ENCODE measurements at places on chromosomes 2 and 18. TPM values are rescaled to one million over a fixed set of nuclear protein-coding genes. Genes with fewer than 3 reads are reported as not detected.

Gene GCG
- not detected for total RNA-seq

Gene ATP6V1B1
- total RNA-seq: not detected

Gene AMER3
- total RNA-seq: 1.2 TPM

Gene UGT1A10
- total RNA-seq: 0.13 TPM

Gene LOXHD1
- total RNA-seq: 2.1 TPM

Gene MC5R
- 0.54 TPM for total RNA-seq

Gene HOXD1
- total RNA-seq: 0.18 TPM

Gene SKA1
- 70.6 TPM for total RNA-seq

Gene PIKFYVE
- 50.8 TPM for total RNA-seq

Gene DES
- 1.6 TPM for total RNA-seq

Gene ARHGAP25
- 0.82 TPM for total RNA-seq

Gene ABHD1
- total RNA-seq: 1.1 TPM

Gene CPO
- total RNA-seq: 1.5 TPM

Gene TMEM178A
- total RNA-seq: 5.5 TPM

Gene AKAIN1
- not detected for total RNA-seq

Gene CELF4
- total RNA-seq: 4.6 TPM

Gene OR6B2
- total RNA-seq: not detected

Gene CDCA7
- total RNA-seq: 64.3 TPM

Gene FAM110C
- total RNA-seq: 1.8 TPM

Gene LOXL3
- 6.9 TPM for total RNA-seq

Gene SP9
- total RNA-seq: not detected

Gene MATN3
- total RNA-seq: 44.7 TPM

Gene CYP1B1
- total RNA-seq: 9.4 TPM

Gene C1GALT1C1L
- not detected for total RNA-seq

Gene GTF2A1L
- total RNA-seq: not detected

Gene HNRNPA3
- total RNA-seq: 369 TPM

Gene SLC23A3
- total RNA-seq: 0.65 TPM

Gene VWC2L
- not detected for total RNA-seq

Gene MLPH
- total RNA-seq: 1.0 TPM

Gene SF3B1
- 308 TPM for total RNA-seq

Gene MOB1A
- 126 TPM for total RNA-seq

Gene MEP1B
- not detected for total RNA-seq

Gene TFCP2L1
- total RNA-seq: 3.3 TPM

Gene ITGA4
- total RNA-seq: 1.3 TPM

Gene TPO
- total RNA-seq: not detected

Gene HOXD13
- total RNA-seq: 0.09 TPM

Gene TEKT4
- total RNA-seq: not detected

Gene PLEKHH2
- 5.3 TPM for total RNA-seq

Gene SNORC
- total RNA-seq: 3.6 TPM

Gene STPG4
- total RNA-seq: 0.42 TPM

Gene KCTD1
- total RNA-seq: 8.7 TPM

Gene OSBPL6
- total RNA-seq: 3.6 TPM

Gene ACADL
- 0.38 TPM for total RNA-seq

Gene PSMA8
- not detected for total RNA-seq

Gene SPC25
- total RNA-seq: 49.9 TPM

Gene RGPD4
- total RNA-seq: 0.23 TPM

Gene OTX1
- total RNA-seq: 12.9 TPM

Gene VSNL1
- total RNA-seq: 1.5 TPM

Gene CDH20
- total RNA-seq: 0.75 TPM

Gene IL1F10
- not detected for total RNA-seq

Gene ANKAR
- 4.9 TPM for total RNA-seq

Gene LAMA1
- total RNA-seq: 198 TPM

Gene CFLAR
- 452 TPM for total RNA-seq

Gene TCF7L1
- 90.6 TPM for total RNA-seq
